ENCODE measurements at places on chromosomes 3 and 15. TPM values are rescaled to one million over a fixed set of nuclear protein-coding genes. Genes with fewer than 3 reads are reported as not detected.

SERF2 gene
- 576 TPM for polyA plus RNA-seq

DNA sequence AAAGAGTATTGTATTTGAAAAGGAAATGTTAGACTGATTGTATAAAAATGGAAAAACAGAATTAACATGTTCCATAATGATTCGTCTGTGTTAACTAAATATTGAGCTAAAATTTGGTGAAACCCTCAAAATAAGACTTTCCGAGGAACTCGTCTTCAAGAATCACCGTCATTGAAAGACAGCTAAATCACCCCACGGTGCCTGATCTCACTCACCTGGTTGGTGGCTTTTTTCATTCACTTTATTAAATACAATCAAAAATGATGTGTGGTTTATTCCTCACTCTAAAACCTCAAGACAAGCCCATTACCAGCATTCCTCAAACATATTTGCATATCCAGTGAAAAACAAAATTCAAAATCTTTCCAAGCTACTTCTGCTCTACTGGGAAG lies 153.9 kb downstream of the FOXP1 start:
- no peak for DNase-seq

DNA sequence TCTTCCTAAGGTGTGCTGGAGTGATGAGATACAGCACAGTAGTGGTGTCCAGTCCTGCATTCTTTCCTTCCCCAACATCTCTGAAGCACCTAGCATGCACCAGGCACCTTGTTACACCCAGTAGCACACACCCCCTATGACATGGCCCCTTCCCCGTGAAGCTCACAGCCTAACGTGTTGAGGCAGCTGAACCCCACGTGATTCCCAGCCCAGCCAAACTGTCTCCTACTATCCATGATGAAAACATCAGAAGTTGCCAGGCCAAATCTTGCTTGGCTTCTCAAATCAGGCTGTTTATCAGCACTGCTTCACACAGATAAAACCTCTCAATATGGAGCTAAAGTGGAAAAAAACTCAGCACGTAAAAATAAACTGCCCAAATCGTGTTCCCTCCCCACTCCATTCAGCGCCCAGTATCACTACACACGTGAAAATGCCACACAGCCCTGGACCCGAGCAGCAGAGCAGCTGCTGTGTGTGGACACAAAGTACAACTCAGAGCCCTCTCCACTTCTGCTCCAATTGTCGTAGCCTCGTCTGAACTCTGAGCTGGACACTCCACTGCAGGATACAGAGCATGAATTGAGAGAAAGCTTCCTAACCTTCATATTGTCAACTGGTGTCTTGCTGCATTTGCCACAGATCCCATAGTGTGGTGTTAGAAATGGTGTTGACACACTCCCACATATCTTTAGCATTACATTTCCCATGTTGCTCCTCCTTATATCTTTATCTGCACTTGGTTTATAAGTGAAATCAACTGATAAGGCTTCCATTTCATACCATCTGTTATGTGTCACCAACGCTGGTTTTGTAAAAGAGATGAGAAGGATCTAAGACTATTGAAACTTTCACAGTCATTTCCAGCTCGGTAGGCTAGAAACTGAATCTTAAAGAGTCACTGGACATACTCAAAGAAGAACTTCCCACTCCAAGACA lies 279.8 kb downstream of the RORA start:
- DNase-seq, result no peak

SHC4 gene
- polyA plus RNA-seq, result 0.08 TPM

HERC2 gene
- polyA plus RNA-seq, result 31.4 TPM

MCTP2 gene
- not detected for polyA plus RNA-seq

FBN1 gene
- 6.3 TPM for polyA plus RNA-seq

DNA sequence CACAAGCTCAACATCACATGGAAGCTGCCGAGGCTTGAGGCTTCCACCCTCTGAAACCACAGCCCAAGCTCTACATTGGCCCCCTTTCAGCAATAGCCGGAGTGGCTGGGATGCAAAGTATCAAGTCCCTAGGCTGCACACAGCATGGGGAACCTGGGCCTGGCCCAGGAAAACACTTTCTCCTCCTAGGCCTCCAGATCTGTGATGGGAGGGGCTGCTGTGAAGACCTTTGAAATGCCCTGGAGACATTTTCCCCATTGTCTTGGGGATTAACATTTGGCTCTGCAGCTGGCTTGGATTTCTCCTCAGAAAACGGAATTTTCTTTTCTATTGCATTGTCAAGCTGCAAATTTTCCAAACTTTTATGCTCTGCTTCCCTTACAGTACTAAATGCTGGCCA lies 18.2 kb downstream of the HRG start:
- DNase-seq, result no peak

DNA sequence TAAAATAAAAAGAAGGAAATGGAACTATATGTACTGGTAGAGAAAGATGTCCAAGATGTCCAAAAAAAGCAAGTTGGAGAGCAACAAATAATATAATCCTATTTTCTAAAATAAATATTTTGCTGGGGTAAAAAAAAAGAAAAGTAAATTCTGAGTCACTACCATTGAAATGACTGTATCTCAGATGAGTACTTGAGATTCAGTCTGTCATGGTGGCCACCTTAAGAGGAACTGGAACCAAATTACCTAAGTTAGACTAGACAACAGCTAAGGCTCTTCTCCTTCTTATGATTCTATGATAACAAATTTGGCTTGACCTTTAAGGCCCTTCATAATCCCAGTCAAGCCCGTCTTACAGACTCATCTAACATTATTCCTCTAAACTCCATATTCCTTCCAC lies 270.6 kb upstream of the HES1 start:
- no peak for DNase-seq

GOLGA8Q gene
- polyA plus RNA-seq, result 0.36 TPM

GRCh38 chr3:131701153-131701770 lies 198.5 kb upstream of the MRPL3 start:
- DNase-seq, result no peak

P2RY12 gene
- polyA plus RNA-seq, result not detected

DNA sequence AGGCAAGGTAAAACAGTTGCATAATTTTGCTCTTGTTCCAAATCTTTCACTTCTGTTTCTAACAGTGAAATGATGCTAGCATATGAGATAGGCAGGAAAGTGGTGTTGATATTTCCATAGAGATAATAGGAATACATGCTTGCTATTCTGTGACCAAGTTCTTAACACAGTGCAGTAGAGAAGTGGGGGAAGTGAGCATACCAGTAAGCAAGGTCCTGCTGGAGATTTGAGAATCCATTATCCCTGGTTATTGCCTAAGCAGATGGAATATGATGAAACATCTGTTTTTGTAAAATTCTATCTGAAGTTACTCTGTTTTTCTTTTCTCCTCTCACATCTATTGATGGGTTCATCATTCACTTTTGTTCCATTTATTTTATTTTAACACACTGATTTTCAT lies 28.7 kb downstream of the USP8 start:
- DNase-seq, result no peak

TWF2 gene
- 53.6 TPM for polyA plus RNA-seq

DNA sequence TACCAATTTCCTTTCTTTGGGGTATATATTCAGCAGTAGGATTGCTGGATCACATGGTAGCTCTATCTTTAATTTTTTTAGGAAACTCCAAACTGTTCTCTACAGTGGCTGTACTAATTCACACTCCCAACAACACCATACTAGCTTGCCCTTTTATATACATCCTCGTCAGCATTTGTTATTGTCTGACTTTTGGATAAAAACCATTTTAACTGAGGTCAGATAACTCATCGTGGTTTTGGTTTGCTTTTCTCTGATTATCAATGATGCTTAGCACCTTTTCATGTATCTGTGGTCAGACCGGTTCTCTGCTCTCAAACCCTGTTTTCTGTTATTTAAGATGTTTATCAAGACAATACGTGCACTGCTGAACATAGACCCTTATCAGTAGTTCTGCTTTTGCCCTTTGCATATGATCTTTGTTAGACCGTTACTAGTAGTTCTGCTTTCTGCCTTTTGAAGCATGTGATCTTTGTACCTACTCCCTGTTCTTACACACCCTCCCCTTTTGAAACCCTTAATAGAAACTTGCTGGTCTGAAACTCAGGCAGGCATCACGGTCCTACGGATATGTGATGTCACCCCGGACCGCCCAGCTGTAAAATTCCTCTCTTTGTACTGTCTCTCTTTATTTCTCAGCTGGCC lies 474.3 kb downstream of the RSL24D1 start:
- DNase-seq, result no peak

DNA sequence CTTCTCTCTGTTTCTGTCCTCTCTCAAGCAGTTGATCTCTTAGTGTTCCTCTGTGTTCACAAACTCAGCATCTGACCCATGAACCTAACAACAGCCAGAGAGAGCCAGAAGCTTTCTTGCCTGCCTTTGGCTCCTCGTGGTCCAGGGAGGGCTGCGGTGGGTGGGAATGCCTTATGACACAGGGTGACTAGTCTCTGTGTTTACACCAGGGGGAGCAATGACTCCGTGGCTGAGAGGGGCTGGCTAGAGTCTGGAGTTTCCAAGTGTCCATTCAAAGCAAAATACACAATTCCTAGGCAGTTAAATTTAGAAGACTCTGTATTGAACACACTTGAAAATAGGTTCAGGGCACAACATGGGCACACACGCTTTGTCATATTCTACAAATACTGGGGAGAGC lies 370.0 kb upstream of the FRG2C start:
- peak; percentile 4 for DNase-seq

DNA sequence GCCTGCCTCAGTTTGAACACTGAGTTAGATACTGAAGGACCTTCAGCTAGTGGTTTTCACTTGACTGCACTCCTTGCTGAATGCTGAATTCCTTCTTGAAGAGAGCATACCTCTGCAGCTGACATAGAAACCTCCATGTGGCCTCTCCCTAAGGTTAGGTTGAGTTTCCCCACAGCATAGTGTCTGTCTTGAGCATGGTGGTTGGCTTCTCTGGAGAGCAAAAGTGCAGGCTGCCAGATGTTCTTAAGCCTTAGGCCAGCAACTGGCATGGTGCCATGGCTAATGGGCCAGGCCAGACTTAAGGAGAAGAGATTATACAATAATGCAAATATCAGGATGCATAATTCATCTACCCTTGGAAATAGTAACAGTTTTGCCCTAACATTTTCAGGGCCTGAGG lies 545.6 kb upstream of the ZNF385D start:
- DNase-seq, result no peak

- peak; percentile 38 for DNase-seq
These were observed 22.4 kb downstream of the B3GNT5 start for GRCh38 chr3:183275418-183275817.

GRCh38 chr15:69161079-69161877 lies 843 bp downstream of the GLCE start:
- DNase-seq, result peak; percentile 56

DNA sequence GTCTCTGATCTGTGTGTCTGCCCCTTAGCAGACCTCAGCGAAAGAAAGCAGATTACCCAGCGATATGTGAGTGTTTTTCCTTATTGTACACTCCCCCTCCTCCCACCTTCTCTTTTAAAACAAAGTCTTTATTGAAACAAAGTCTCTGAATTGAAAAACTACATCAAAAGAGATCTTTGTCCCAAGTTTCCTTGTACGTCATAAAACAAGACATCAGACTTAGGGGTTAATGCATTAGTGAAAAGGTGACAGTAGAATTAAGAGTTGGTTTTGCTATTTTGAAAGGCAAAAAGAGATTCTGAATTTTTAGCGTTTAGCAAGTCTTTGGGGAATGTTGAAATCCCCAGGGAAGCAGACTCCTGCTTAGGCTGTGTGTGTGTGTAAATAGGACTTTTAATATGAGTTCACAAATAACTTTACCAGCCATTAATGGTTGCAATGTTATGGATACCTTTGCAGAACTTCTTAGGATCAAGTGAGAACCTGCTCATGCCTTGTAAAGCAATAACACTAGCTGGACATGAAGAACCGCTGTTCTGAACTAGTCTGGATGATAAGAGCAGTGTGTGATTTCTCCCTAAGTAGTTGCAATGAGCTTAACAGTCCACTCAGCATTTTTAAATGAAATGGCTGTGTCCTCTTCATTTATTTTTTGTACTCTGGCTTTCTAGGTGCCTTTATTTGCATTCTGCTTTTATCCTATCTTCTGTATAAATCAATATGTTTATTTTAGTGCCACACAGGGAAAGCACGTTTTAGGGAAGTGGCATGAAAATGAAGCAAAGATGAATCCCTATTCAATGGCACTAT lies 136.6 kb downstream of the MCTP2 start:
- DNase-seq, result no peak

GRCh38 chr3:61980041-61980440 lies 393.3 kb downstream of the FEZF2 start:
- DNase-seq, result no peak

DNA sequence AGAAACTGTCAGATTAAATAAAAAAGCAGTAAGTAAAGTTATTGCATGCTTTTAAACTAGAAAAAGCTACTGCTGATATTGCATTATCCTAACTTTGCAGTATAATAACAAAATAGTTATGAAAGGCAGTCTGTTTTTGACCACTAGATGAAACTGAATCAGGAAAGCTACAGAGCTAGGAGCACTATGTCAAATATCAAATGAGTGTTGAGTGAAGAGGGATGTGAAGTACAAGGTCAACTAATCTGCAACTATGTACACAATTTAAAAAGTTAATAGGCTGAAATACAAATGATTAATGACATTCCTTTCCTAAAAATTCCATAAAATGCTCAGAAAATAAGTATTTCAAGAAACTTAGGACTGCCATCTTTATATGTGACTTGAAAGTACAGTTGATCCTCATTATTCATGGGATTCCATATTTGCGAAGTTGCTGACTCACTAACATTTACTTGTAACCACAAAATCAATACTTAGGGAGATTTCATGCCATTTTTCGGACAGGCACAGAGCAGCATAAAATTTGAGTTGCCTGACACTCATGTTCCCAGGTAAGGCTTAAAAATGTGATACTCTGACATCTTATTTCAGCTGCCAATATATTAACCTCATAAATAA lies 34.5 kb downstream of the SLC4A7 start:
- DNase-seq, result peak; percentile 27

DNA sequence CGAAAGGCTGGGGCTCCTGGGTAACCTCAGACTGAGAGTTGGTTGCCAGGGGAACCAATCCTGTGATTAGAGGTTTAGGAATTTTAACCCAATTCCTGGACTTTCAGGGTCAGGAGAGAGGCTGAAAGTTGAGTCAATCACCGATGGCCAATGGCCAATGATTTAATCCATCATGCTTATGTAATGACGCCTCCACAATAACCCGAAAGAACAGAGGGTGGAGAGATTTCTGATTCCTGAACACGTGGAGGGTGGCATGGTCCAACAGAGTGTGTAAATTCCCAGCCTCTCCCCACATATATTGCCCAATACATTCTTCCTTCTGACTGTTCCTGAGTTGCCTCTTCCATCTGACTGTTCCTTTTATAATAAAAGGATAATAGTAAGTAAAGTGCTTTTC lies 137.2 kb upstream of the CBLB start:
- DNase-seq, result no peak
